Peyer's patch (tissue), 4 donors: ENCODE measurements at places on chromosomes 2 and 18. TPM values are rescaled to one million over a fixed set of nuclear protein-coding genes. Genes with fewer than 3 reads are reported as not detected.
A peak's percentile ranks its signal among the peaks of the same experiment; 100 is the strongest.

GULP1 gene
- 24.9 TPM for total RNA-seq

SPDYA gene
- not detected for total RNA-seq

CDCA7 gene
- 18.4 TPM for total RNA-seq

ZSWIM2 gene
- total RNA-seq: not detected

NEB gene
- total RNA-seq: 4.2 TPM

FARP2 gene
- total RNA-seq: 153 TPM

- DNase-seq: no peak
Observed at GRCh38 chr2:177256026-177256425, 8.5 kb downstream of the NFE2L2 start.

GRCh38 chr2:164847291-164847690 lies 5.7 kb upstream of the COBLL1 start:
- DNase-seq: no peak

DNA sequence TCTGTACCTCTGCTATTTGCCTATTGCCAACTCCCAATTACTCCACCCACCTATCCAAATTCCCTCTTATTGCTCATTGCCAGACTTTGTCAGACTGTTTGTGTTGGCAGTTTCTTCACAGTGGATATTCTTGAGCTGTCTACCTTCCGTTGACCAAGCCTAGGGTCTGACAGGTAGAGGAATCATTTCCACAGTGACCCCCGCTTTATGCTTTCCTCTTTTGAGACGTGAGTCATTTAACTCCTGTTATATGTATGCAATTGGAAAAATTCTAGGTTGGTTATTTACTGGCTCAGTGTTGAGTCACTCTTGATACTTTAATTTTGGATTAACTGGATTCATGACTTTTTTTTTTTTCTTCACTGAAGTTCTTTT lies 187.7 kb downstream of the IRS1 start:
- DNase-seq: no peak

- DNase-seq: peak; percentile 35
Observed at GRCh38 chr2:239809391-239809790, 215.8 kb downstream of the NDUFA10 start.

GRCh38 chr2:41040782-41041520 lies 589.1 kb upstream of the SLC8A1 start:
- DNase-seq: no peak

DNA sequence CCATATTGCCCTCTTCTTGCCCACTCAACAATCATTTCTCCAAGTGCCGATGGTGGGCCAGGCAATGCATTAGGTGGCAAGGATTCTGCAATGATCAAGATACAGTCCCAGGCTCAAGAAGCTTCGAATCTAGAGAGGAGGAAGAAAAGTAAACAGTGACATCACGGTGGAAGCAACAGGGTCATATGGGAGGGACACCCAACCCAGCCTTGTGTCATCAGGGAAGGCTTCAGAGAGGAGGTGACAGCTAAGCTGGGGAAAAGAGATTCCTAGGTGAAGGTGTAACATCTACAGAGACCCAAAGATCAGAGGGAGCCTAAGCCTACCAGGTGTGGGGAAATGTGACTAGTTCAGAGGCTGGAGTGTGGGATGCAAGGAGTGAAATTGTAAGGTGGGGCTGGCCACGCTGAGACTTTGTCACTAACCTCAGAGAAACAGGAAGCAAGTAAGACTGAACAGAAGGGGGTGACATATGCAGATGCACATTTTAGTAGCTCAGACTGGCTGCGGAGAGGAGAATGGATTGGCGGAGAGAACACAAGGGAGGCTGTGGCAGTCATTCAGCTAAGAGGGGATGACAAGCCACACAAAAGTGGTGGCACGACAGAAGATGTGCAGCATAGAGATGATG lies 104.9 kb downstream of the ANKRD44 start:
- no peak for DNase-seq

DNA sequence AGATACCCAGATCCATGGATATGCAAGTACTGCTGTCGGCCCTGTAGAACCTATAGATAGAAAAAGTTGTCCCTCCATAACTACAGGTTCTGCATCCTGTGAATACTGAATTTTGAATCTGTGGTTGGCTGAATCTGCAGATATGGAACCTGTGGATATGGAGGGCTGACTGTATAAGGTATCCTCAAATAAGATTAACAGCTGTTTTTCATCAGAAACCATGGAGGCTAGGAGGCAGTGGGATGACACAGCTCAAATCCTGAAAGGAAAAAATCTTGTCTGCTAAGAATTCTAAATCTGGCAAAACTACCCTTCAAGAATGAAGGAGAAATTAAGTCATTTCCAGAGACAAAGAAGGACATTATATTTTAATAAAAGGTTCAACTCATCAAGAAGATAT lies 14.7 kb upstream of the ACAA2 start:
- no peak for DNase-seq

- peak; percentile 24 for DNase-seq
Observed at GRCh38 chr2:218880859-218881594, 375 bp downstream of the WNT10A start.

DNA sequence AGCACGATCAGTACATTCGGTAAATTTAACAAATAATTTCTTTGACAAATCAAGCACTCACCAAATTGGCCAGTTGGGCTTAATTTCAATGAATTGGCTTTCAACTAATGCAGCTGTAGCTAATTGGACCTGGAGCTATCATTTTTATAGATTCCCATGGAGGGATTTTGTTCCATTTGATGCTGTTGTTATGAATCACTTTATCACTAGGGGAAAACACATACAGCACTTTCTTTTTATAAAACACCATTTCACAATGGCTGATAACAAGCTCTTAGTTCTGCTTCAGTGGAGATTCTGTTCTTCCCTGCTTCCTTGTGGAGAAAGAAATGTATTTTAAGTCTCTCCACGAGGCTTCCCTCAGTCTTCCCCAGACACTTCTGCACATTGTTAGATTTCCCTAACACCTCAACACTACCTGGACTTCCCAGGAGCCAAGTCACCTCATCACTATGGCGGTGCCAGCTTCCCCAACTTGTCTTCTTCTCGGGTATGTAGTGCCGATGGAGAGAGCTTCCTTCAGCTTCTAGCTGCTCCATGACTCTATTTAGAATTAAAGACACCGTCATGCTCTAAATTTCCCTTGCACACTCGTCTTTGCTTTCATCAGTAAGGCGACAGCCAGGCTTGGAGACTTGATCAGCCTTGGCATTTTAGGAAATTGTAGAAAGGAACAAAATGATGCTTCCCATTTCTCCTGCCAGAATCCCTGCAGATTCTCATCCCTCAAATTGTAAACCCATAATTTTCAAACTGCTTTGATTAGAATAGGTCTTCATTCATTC lies 72.0 kb downstream of the INPP5D start:
- no peak for DNase-seq

DNA sequence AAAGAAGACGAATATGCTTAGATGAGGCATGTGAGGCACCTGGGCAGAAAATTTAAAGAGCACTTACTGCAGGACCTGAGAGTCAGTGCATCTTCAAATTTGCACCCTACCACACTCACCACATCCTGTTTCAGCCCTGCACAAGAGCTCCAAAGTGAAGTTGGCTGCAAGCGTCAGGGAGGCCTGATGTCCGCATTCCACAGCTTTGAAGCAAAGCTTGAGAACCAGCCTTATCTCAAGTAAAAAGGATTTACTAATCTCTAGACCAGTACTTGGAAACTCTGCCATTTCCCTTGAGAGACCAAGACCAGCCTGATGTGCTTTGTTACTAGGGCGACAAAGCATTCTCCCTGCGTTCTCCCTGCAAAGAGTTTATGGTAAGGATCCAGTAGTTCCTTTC lies 3.4 kb upstream of the ASNSD1 start:
- no peak for DNase-seq

DNA sequence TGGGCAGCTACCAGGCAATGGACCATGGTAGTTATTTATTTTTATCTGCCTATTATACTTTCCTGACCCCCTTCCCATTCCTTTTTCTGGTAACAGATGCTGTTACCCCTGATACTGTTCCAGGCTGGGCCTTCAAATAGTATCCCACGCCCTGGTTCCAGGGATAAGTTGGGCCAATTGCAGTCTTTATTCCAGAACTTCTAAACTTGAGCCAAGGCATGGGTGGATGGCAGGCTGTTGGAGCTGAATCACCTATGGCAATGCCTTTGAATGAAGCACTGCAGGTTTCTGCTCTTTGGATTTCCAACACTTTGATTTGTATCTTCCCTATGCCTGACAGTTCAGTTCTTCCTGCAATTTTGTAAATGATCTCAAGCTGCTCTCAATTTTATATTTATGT lies 99.2 kb upstream of the LHCGR start:
- DNase-seq: no peak

DNA sequence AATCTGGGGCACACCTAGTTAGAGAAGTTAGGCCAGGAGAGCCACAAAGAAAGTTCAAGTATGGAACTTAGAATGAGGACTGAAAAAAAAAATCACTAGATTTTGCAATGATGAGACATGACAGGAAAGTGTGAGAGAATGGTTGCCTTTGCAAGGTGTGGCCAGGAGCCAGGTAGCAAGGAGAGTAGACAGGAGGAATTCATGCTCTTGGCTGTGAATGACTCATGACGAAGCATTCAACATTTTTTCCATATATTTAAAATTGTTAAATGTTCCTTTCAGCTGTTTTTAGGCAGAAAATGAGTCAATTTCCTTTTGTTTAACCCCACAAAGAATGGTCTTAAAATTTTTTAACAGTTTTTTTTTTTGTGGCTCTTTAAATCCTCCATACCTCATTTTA lies 636.9 kb downstream of the PLCL1 start:
- DNase-seq: no peak

DNA sequence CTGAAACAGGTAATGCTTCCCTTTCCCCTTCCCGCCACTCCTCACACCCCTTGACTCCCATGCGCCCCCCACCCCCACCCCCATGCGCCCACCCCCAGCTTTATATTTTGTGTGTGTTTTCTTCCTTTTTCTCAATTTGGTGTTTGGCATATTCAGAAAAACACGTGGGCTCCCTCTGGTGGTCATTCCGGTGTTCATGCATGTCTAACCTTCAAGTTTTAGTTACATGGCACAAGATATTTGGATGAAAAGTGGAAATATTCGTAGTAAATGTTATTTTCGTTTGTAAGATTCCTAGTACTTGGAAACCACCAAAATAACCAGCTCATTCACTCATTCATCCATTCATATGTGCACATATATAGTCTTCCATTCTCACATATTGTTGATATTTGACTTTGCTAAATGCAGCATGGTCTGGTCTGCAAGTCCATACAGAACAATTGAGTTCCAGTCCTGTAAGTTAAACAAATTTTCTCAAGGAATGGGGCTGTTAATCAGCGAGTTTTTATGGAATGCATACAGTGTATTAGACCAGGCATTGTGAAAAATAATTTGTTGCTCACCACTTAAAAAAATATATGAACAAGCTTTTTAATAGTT lies 143.6 kb upstream of the MAP3K20 start:
- no peak for DNase-seq

GRCh38 chr2:168602846-168603401 lies 146.9 kb downstream of the CERS6 start:
- no peak for DNase-seq

- no peak for DNase-seq
Observed at GRCh38 chr2:189002079-189002478, 27.9 kb downstream of the COL3A1 start.

DNA sequence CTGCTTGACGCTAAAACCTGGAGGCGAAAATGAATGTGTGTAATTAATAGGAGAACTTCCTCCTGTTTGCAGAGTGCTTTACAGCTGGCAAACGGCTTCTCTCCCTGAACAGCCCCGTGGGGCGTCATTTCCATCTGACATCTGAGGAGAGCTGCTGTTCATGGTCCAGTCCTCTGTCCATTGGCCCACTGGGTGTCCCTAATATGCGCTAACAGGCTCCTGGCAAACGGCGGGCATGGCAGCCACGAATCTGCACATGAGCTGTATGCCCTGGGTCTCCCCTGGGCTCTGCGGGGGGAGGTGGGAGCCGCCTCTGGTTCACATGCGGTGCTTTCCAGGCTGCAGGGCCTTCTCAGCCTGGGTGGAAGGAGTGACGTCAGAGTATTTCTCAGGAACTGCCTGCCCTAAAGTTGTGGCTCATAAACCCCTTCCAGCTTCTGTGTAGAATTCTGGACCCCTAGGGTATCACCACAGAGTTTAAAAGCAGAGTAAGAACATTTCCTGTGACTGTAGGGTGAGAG lies 73.2 kb downstream of the LRRFIP1 start:
- peak; percentile 61 for DNase-seq

DNA sequence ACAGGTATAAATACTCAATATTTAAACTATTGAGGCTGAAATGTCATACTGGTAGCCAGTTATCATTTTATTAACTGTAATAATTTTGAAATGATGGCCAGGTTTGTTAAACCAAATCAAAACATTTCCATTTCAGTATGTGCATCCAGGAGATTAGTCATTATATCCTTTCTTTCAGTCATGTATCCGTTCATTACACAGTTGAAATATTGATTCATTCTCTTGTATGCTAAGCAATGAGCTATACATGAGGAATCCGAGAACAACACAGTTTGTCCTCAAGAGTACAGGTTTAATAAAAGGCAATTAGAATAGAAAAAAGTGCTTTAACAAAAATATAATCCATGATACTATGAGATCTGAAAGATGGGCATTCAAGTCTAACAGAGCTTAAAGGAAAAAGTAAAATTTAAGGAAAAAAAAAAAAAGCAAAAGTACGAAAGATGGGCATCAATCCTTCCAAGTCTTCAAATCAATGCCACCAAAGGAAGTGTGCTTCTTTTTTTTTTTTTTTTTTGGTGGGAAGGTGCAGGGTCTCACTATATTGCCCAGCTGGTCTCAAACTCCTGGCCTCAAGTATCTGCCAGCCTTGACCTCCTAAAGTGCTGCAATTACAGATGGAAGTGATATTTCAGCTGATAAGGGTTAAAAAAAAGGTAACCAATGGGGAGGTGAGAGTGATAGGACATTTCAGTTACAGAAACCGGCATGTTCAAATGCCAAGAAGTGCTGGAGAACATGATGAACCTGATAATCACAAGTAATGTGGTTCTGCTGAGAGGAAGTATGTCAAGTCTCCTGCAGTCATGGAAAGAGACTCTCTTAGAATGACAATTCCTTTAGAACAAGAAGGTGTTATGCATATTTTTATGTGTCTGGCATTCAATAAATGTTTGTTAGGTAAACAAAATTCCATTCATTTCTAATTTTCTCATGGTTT lies 35.8 kb downstream of the PUM2 start:
- DNase-seq: no peak

DNA sequence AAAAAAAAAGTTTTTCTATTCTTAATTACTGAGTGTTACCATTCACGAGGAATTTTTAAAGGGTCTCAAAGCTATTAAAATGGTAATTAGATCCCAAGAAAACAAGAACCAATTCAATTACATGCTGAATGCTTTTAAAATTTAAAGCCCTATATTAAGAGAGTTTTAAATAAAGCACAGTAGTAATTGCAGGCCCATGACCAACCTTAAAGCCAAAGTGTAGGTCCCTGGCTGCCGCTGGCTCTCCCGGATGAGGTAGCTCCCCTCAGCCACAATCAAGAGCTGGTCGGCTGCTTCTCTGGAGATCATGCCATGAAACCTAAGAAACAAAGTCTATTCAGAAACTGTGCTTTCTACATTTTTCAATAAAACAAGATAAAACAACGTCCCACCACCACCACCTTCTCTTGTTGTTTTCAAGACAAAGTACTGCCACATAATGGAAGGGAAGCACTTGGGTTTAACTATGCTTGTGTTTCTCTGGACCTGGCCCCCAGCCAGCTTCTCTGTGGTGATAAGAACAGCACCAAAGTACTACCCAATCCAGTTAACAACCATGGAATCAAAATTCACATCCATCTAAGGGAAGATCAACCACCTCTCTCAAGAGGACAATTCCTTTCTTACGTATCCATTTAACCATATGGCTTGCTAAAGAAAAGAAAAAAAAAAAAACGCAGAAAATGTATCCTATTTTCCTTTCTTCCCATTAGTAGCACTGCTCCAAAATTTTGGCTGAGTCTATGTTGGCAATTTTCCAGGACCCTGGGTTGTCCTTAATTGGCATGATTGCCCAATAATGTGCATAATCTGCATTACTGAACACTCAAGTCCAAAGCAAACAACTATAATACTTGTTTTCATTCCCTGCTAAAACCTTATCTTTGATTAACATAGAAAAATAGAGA lies 90.1 kb downstream of the CHN1 start:
- DNase-seq: no peak
